Activated CD4-positive, alpha-beta T cell treated with anti-CD3 and anti-CD28 coated beads, Interleukin-2, amount 50 U/mL, for 4 hours (primary cell): ENCODE measurements at places on chromosomes 12 and 14.

DNA sequence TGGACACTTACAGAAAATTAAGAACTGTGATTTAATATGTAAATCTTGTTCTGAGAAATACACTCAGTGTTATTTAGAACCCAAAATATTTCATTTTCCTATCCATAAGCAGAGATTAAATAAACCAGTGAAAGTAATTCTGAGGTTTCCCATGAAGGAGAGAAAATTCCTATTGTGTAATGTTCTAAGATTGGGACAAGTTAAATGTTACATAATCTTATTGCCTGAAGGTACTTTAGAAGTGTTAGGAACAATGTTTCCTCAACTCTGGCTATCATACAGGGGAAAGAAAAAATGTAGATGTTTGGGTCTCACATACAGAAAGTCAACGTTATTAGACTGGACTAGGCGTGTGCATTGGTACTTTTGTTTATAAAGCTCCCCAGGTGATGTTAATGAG lies 281.9 kb upstream of the SYT10 start:
- no peak for DNase-seq

DNA sequence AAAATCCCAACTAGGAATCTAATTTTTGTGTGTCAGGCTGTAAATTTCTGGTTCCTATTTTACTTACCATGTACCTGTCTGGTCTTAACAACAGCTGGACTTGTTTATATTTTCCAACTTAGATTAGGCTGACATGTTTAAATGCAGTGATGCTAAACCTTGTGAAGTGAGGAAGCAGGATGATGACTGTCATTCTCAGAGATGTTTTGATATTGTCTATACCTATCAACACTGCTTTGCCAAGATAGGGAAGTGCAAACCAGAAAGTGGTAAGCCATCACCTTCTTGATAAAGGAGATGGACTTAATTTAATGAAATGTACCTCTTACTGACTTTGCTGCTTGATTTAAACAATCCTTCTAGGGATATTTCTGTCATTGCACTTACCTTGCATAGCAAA lies 2.1 kb downstream of the BICD1 start:
- DNase-seq, result no peak

DNA sequence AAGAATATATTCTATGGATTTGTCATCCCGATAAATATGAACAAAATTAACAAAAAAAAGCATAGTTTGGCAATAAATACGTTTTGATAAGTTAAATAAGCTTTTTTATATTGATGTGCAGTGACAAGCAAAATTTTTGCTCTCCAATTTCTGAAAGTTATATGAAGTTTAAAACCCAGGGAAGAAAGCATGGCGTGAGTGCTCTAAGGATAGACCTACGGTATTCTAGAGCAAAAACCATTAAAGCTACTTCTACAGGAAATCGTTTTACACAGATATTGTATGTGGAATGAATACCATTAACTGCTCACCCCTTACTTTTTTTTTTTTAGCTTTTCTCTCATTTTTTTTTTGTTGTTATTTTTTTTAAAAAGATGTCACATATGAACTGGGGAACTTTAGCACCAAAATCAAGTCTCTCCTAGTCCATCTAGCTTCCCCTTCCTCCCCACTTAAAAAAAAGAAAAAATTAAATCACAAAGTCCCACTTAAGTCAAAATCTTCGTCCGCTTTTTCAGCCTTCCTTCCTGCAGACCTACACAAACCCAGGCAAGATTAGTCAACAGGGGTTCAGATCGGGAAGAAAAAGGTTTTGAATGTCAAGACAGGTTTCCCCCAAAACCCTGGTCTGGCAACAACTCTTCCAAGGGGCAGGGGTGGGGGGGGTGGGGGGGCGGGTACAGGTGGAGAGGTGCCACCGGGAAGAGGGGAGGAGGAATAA lies 4.4 kb downstream of the ZFP36L1 start:
- no peak for DNase-seq

GRCh38 chr12:10016881-10017280 lies 6.5 kb downstream of the CLEC12B start:
- DNase-seq, result no peak

DNA sequence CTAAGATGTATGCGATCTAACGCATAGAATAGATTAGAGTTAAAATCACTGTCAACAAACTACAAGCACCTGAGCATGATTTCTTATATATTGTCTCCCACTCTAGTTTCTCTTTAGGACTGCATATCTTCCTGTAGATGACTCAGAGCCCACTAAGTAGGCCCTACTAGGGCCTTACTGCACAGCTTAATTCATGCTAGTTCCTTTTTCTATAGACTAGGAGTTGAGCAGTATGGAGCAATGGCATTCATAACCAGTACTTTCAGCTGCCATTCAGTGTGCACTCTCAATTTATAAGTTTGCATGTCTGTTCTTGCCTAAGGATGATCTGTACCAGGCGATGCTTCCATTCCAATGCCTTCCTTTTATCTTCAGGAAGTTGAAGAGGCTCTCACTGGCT lies 103.5 kb downstream of the METTL25 start:
- DNase-seq, result no peak

GRCh38 chr14:69657950-69658355 lies 46.6 kb downstream of the SUSD6 start:
- no peak for DNase-seq

GRCh38 chr14:94685681-94686485 lies 73.7 kb downstream of the SERPINA3 start:
- no peak for DNase-seq

DNA sequence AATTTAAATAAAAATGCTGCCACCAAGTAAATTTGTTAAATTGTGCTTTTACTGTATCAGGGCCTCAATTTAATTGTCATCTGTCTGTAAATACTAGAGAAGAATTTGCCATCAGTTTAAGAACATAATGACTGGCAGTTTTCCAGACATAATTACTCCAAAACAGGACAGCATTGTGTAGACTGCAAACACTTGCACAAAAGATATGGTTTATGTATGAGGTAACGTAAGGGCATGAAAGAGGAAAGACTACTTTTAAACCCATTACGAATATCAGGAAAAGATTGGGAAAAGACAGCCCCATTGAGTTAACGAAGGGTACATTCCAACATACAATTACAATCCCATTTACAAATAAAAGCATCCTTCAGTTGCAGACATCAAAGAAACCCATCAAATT lies 59.8 kb upstream of the KRR1 start:
- no peak for DNase-seq

DNA sequence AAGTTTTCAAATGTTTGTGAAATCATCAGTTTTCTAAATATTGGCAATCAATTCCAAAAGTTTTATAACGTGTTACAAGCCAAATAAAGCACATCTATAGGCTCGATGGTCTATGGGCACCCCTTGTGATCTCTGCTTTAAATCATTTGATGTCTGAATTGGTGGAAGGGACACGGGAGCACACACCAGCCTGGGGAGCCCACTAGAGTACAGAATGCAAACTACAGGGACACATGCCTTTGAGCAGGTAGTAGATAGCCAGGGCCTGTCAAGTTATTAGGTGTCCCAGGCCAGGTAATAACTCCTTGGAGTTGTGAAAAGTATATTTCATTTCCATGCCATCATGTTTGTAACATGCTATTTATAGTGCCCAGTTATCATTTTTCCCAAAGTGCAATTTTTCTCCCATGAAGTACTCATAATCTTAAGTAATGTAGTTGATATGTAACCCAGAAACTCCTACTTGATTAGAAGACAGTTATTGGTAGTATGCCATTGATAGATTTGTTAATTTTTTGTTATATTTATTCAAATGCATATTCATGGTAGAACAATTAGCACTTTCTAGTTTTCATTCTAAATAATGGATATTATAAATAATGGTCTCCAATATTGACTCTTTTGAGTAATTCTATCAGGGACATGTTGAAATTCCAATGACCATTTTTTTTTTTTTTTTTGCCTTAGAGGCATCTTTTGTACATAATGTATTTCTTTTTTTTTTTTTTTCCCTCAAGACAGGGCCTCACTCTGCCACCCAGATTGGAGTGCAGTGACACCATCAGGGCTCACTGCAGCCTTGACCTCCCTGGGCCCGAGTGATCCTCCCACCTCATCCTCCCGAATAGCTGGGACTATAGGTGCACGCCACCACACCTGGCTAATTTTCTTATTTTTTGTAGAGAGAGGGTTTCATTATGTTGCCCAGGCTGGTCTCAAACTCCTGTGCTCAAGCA lies 96.9 kb upstream of the FGD4 start:
- no peak for DNase-seq

DNA sequence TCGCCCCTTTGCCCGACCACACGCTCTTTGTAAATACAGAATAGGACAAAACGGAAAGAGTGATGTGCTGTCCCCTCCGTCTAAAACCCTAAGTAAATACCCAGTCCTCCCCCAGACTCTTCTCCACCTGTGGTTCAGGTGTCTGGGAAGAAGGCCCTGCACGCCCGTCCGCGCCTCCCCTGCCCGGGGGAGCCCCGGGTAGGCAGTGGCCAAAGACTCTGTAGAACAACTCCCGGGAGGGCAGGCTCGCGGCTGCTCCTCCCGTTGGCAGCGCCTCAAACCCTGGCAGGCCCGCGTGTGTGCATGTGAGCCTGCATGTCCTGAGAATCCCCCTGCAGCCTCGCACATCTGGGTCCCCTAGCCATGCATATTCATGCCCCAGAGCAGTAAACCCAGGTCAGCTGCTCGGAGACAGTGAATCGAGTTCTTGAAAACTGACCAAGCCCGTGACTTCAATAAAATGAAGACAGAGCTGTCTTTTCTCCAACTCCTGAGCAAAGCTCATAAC lies 165.8 kb downstream of the MON2 start:
- DNase-seq, result no peak

DNA sequence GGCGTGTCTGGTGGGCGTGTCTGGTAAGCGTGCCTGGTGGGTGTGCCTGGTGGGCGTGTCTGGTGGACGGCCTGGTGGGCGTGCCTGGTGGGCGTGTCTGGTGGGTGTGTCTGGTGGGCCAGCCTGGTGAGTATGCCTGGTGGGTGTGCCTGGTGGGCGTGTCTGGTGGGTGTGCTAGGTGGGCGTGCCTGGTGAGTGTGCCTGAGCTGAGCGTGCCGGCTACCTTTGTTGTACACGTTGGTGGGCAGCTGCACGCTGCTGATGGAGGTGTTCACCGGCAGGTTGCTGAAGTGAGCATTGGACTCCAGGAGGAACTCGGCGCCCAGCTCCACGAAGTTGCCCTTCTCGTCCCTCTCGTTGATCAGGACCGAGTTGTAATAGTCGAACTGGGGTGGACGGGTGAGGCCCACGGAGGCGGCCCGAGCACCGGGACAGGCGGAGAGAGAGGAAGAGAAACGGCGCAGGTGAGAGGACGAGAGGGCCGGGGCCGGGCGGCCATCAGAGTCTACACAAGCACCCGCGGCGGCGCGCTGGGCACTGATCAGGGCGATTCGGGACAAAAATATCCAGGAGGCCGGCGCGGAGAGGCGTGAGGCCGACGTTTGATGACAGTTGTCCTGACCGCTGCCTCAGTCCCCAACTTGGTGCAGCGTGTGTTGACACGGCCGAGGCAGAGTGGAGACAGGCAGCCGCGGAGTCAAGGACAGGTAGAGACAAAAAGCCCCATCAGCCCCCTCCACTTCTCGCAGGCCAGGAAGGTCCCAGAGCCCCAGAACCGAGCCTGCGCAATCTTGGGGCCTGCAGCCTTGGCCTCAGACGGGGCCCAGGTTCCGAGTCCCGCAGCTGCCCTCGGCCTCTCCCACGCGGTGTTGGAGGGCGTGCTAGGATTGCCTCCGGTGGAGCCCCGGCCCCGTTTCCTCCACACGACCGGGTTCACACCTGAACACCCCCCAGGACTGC lies 10.5 kb downstream of the CACNA2D4 start:
- peak; percentile 16 for DNase-seq

- no peak for DNase-seq
Measured at GRCh38 chr14:78005325-78005724, 164.8 kb upstream of the NRXN3 start.
